ENCODE measurements at places on chromosomes 4 and X.
A peak's percentile ranks its signal among the peaks of the same experiment; 100 is the strongest.

GRCh38 chr4:25928379-25929297 lies 14.6 kb downstream of the SMIM20 start:
- peak; percentile 48 for DNase-seq

- peak; percentile 17 for DNase-seq
These were observed 151.5 kb downstream of the VEGFC start for GRCh38 chr4:176641237-176641636.

DNA sequence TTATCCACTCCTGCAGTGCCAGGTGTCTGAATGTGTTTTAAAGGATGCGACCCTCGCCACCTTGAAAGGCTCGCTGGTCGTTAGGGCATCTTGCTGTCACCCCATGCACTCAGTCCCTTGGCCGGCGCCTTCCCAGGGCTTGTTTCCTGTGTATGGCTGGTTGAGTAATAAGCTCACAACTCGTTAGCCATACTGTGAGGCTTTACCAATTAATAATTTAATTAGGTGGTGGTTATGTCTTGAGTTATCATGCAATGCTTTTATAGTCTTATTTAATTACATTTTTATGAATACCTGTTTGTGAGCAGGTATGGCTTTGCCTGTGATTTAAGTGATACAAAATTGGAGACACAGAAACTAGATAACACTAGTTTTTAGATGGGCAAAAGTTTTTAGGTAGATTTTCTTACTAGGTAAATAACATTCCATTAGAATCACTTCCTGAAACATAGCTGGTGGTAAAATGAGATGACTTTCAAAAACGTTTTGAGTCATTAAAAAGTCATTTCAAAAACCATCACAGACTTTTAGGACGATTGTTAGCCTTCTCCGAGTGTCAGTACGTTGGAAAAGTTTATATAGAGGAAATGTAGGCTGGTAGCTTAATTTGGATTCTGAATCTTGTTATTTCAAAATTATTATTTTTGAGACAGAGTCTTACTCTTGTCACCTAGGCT lies 18.2 kb downstream of the PTTG2 start:
- peak; percentile 36 for DNase-seq

DNA sequence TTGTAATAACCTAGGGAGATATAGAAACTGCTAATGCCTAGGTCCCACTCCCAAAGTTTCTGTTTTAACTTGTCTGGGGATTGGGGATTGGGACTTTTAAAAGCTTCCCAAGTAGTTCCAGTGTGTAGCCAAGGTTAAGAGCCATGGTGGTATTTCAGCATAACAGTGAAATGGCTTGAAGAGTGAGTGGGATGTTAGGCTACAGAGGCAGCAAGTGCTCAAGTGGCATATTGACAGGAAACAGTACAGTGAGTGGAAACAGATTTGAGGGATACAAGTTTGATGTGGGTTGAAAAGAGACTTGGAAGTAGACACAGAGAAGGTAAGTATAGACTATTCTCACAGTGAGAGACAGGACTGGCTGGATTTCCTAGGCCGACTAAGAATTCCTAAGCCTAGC lies 217.6 kb upstream of the CNKSR2 start:
- DNase-seq: no peak

DNA sequence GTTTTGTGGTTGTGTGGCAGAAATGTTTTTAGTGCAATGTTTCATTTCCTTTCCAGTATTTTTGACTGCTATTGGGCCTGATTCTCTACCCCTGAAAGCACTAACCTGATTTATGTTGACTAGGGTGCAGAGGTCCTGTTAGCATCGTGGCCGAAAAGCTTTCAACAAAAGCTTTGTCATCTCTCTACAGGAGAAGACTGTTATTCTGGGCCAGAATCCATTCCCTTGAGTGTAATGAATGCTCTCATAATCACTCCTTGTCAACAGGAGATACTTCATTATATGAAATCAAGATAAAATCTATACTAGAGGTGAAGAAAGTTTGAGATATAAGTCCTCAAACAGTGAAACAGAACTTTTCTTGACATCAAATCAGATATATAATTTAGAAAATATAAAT lies 195.5 kb downstream of the ZNF330 start:
- no peak for DNase-seq

DNA sequence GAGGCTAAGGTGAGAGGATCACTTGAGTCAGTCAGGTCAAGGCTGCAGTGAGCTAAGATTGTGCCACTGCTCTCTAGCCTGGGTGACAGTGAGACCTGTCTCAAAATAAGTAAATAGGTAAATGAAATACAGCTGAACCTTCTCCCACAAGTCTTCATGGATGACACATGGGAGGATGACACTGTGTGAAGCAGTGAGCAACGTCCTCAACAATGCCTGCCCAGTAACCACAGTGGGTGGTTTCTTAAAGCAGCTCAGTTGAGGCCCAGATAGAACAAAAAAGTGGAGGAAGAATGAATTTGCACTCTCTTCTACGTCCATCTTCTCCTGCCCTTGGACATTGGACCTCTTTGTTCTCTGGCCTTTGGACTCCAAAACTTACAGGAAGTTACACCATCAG lies 52.7 kb downstream of the MSX1 start:
- no peak for DNase-seq

- DNase-seq: peak; percentile 21
These were observed 158.7 kb downstream of the DCHS2 start for GRCh38 chr4:154332681-154333421.

DNA sequence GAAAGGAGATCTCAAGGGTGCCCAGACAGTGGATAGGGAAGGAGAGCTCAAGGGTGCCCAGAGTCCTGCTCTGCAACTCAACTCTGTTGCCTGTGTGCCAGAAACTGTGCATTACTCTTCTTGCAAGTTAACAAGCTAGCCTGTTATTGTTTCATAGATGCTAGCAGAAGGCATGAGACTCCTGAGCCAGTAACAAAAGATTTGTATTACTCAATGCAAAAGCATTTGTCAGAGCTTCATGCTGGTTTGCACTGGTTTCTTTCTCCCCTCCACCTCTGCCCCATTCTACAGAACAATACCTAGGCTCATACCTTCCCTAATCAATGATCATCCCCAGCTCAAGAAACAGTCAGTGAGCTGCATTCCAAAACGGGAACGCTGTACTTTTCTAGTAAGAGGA lies 124.5 kb upstream of the NEIL3 start:
- peak; percentile 35 for DNase-seq

DNA sequence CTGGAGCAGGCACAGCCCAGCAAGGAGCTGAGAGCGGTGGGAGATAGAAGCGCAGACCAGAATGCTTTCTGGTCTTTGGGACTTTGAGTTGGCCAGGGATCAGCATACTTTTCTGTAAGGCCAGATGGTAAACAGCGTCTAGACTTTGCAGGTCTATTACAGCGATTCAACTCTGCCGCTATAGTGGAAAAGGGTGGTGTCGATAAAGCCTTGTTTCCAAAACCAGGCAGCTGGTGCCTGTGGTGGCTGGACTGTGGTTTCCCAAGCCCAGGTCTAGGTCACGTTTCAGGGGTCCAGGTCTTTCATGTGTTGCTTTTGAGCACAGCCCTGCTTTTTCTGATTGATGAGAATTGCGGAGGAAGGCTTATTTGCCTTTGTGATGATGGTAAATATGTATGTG lies 40.1 kb downstream of the HTT-AS start:
- DNase-seq: no peak

- DNase-seq: no peak
These were observed 365.6 kb upstream of the EDA2R start for GRCh38 chrX:67004451-67004850.

DNA sequence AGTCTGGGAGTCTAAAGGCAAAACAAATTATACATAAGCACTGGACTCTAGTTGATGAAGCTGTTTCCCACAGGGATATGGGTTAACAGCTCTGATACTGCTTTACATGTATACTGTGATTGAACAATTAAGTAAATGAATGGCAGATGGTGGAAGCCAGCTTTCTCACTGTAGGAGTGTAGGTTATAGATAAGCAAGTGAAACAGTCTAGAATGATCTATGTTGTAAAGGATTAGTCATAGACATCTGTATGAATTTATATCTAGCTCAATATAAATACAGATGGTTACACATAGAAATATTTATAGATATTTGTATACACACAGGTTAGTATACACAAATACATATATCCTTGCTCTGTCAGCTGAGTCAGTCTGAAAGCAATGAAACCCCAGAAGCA lies 276.1 kb downstream of the PPARGC1A start:
- no peak for DNase-seq

DNA sequence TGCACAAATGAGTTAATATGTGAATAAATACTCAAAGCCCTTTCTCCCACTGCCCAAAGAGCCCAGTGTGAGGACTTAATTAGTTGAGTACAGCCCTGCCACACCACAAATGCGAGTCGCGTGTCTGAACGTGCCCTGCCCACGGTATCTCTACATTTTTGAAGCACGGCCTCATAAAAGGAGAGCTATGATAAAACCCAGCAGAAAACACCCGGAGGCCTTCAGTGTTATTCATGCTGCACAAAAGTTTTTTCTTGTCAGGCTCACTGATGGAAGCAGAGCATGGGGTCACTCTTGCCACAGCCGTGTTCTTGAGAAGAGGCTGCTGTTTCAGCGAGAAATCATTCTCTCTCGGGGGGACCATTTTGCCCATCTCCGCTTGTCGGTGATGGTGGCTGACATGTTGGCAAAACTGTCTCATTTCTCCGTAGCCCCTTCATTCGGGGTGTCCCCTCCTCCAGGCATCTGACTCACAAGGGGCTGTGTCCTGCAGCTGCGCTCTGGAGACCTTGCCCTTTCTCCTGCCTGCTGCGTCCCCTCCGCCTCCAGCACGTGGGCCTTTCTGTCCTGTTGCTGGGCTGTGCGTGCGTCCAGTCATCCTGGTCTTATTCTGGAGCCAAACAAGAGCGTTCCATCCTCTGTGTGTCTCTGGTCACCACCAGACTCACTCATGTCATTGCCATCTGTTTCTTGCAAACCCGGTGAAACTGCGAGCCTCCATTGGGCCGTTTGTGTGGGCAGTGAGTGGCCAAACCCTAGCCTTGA lies 88.8 kb downstream of the SORCS2 start:
- DNase-seq: peak; percentile 29

DNA sequence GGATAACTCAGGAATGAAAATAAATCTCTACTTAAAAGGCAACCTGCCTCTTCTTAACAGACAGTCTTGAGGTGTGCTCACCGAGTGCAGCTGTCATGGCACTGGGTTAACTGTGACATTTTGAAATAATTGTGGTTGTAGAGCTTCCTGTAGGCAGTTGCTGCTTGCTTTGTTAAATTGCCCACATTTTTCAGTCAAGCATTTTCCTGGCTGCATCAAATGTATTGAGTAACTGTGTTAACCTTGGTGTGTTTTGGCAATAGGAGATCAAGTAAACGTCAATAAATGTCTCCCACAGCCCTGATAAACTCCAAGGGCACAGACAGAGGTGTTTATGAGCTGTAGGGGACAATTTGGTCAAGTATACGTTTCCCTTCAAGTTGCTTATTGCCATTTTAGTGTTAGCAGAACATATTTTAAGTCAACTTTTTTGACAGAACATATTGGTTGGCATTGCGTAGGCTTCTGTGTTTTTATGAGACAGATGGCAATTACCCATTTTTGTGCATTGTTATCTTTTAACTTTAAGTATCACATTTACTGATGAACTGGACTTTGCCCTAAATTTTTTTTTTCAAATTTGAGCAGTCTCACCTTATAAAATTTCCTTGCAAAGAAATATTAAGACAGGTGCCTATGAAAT lies 527.4 kb downstream of the C4orf33 start:
- DNase-seq: no peak

GRCh38 chrX:110268886-110269285 lies 49.0 kb downstream of the AMMECR1 start:
- no peak for DNase-seq

- no peak for DNase-seq
These were observed 96.1 kb downstream of the NHS start for GRCh38 chrX:17471121-17471520.

GRCh38 chrX:97633798-97634197 lies 750.1 kb downstream of the RPA4 start:
- no peak for DNase-seq

DNA sequence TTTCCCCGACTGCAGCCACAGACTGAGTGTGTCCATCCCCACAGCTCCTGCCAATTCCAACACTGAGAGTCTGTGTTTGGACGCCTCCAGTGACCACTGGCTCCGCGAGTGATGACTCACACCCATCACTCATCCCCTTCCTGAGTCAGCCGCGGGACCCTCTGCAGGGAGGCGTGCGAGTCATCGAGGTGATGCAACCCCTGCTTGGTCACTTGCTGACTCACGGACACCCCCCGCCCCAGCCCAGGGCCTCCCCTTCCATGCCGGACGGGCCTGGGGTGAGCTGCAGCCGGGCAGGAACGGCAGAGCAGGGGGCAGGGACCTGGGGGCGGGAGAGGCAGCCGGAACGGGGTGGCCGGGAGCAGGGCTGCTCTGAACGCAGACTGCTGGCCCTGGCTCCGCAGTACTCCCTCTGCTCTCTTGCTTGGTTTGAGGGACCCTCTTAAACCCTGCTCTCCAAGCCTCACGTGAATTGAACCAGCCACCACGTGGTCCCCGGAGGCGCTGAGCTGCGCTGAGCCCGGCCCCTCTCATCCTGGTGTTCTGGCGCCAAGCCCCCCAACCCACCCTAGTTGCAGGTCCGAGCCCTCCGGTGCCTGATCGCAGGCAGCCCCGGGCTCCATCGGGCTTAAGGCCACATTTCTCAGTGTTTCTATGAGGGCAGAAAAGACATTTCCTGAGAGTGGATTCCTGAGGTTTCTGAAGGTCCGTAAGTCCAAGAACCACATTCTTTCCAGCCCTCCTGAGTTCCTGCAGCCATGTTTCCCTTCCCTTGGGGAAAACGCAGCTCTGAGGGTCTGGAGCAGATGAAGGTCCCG lies 32.4 kb downstream of the FGFRL1 start:
- DNase-seq: peak; percentile 98

DNA sequence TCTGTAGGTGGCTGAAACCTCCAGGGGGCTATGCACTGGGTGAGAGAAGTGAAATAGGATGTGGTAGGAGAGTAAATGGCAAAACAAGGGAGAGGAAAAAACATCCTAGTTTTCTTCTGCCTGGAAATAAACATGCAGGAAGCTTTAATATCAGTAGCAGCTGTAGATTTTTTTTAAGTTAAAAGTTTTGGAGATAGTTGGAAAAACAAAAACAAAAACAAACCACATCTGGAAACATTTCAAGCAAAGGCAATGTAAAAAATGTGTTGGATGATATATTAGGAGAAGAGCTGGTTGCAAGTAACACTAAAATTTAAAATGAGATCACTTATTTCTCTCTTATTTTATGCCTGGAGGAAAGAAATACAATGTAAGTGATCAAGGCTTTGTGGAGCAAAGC lies 388.0 kb downstream of the SPRY1 start:
- no peak for DNase-seq

DNA sequence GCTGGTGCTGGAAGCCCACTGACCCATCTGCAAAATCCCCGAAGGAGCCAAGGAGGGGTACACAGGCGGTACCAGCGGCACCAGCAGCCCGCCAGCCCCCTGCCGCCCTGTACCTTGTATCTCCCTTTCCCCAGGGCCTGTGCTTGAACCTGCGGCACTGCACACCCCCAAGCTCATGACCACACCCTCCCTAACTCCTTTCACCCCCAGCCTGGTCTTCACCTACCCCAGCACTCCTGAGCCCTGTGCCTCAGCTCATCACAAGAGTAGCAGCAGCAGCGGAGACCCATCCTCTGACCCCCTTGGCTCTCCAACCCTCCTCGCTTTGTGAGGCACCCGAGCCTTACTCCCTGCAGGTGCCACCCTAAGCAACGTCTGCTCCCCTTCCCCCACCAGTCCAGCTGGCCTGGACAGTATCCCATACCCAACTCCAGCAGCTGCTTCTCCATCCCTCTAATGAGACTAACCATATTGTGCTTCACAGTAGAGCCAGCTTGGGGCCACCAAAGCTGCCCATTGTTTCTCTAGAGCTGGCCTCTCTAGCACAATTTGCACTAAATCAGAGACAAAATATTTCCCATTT lies 94.9 kb downstream of the LARP1B start:
- DNase-seq: no peak
